ENCODE measurements at places on chromosomes 13 and 19. TPM values are rescaled to one million over a fixed set of nuclear protein-coding genes. Genes with fewer than 3 reads are reported as not detected.

GRCh38 chr19:11763611-11764010 lies 3.2 kb upstream of the ZNF441 start:
- no peak for ATAC-seq

DNA sequence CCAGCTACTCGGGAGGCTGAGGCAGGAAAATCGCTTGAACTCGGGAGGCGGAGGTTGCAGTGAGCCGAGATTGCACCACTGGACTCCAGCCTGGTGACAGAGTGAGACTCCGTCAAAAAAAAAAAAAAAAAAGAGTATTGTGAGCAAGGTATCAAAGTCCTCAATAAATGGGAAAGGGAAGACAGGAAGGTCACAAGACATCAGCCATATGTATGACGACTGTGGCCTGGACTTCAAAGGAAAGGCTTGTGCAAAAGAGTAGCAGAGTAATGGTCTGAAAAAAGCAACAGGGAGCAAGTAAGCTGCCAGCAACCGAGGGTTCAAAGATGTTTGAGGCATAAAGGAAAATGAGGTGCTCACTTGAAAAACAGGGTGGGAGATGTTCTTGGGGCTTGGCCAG lies 116.0 kb upstream of the WASF3 start:
- no peak for ATAC-seq

- ATAC-seq = no peak
Measured at GRCh38 chr13:112938680-112939079, 30.3 kb upstream of the MCF2L start.

PEG3 gene
- 9.6 TPM for total RNA-seq

S1PR4 gene
- total RNA-seq = 0.78 TPM
